NCI-H1105 treated with DMSO at 0.1 percent for 48 hours (cell line): ENCODE measurements at places on chromosomes 2 and 18.

DNA sequence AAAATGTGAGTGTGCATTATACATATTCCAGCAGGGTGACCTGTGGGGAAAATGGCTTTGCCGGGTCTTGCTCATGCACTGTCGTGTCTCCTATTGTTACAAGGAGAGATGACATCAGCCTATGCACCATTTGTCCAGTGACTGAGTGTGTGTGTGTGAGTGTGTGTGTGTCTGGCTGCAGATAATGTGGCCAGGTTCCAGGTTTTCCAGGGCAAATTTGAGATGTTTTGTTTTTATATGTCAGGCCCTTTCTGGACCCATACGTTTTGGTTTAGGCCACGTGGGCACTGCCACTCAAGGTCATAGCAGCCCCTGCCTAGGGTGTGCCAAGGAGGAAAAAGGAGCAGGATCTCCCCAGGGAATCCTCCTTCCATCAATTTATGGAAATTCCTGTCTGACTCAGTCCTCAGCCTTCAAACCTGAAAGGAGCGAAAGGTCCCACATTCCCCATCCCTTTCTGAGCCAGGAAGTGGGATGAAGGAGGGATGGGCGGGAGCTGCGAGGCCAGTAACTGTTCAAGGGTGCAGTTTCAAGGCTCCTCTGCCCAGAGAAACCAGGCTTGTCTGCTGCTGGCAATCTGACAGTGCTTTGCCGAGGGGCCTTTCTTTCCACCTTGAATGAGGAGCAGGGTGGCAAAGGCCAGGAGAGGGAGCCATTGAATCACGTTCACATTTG lies 93.0 kb upstream of the SMAD2 start:
- peak; percentile 83 for DNase-seq

GRCh38 chr2:240503848-240504247 lies 53.9 kb downstream of the ANKMY1 start:
- DNase-seq: no peak

DNA sequence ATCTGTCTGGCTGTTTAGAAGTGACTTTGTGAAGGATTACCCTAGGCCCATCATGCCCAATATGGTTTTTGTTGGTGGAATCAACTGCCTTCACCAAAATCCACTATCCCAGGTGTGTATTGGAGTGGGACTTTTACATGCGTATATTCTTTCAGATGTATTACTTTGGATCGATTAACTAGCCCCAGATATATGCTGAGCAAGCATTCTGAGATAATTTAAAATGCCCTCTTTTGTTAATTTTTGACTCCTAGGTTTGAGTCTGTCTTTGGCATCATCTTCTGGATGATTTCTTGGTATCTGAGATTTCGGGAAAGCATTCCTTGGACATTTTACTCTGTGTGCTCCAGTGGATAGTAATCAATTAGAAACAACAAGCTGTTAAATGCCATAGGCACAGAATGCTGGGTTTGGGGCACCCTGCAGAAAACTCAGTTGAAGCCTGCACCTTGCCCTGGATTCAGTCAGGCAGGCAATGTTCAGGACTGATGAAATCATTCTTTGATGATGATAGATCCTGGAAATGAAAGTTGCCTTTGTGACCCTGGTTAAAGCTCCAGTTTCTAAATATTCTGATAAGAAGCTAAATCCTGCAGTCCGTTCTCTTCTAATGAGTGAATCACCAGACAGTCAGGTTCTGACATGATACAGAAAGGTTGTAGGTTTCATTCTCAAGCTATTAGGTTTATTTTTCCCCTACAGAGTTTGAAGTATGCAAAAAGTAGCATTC lies 1.1 kb downstream of the UGT1A1 start:
- DNase-seq: no peak

GRCh38 chr2:127542231-127542630 lies 6.7 kb downstream of the MYO7B start:
- DNase-seq: no peak

- DNase-seq: no peak
Observed at GRCh38 chr2:95059656-95060370, 34.3 kb downstream of the MAL start.
